AG20443 (cell line): ENCODE measurements at places on chromosomes 1 and 21.
A peak's percentile ranks its signal among the peaks of the same experiment; 100 is the strongest.

- DNase-seq: no peak
Observed at GRCh38 chr1:197567442-197567841, 207.8 kb downstream of the DENND1B start.

- DNase-seq: no peak
Observed at GRCh38 chr1:166836733-166837132, 2.5 kb upstream of the POGK start.

- no peak for DNase-seq
Observed at GRCh38 chr1:65980237-65980636, 187.5 kb downstream of the PDE4B start.

DNA sequence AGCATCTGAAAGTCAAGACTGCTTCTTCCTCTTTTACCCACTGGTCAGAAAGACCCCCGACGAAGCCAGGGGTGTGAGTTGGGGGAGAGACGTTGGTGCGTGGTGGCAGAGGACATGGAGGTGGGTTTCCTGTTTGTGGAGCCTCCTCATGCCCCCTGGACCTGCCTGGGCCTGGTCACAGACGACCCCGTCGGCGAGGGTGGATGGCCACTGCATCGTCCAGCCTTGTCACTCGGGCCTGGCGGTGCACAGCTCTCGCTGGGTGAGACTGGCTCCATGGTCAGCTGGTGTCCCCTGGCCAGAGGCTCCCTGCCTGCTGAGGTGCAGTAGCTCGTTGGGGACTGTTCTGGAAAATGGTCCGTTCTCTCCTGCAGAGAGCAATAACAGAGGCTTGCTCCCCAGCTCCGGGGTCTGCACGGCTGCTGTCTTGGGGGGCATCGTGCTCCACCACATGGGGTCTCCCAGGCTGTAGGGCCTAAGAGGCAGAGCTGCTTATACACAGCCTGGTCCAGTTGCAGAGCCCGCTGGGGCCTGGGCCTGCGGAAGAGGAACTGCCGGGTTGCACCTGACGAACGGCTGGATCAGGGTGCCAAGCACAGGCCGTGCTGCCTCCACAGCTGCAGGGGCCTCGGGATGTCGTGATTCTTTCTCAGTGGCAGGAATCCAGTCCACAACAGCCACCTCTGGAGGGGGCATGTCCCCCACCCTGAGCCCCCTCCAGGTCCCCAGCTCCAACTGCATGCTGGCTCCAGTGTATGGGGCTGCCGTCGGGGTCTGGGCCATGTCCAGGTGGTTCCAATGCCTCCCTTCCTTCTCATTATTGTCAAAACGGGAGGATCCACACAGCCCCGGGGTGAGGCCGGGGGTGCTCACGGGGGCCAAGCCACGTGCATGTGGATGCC lies 18.0 kb upstream of the ACTRT2 start:
- no peak for DNase-seq

DNA sequence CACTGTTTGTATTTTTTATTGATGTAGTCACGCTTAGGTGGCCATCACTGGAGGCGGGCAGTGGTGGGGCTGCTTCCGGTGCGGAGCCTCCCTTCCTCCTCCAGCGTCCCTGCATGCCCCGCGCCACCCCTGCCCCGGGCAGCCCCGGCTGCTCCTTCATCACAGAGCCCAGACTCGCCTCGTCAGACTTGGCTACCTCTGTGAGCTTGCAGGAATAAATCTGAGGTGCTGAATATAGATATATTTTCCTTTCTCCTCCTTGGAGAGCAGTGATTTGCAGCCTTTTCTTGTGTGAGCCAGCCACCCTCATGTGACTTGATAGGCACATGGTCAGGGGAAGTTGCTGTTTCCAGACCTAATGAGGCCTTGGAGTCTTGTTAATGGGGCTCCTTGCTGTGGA lies 412.7 kb upstream of the VAMP3 start:
- DNase-seq: no peak

- peak; percentile 74 for DNase-seq
Observed at GRCh38 chr1:25198663-25199252, 33.5 kb downstream of the SYF2 start.

DNA sequence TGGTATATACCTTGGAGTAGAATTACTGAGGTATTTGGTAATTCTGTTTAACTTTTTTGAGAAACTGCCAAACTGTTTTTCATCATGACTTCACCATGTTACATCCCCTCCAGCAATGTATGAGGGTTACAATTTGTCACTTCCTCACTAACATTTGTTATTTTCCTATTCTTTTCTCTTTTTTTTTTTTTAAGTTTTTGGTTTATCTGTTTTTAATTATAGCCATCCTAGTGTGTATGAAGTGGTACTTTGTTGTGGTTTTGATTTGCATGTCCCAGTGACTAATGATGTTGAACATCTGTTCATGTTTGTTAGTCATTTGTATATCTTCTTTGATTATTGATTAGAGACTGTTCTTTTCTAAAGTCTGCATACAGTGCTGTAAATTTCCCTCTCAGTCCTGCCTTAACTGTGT lies 147.3 kb downstream of the HS2ST1 start:
- no peak for DNase-seq

GRCh38 chr1:208540724-208541123 lies 296.5 kb upstream of the PLXNA2 start:
- DNase-seq: no peak
